A172 (cell line): ENCODE measurements at places on chromosomes 6 and 20.
A peak's percentile ranks its signal among the peaks of the same experiment; 100 is the strongest.

DNA sequence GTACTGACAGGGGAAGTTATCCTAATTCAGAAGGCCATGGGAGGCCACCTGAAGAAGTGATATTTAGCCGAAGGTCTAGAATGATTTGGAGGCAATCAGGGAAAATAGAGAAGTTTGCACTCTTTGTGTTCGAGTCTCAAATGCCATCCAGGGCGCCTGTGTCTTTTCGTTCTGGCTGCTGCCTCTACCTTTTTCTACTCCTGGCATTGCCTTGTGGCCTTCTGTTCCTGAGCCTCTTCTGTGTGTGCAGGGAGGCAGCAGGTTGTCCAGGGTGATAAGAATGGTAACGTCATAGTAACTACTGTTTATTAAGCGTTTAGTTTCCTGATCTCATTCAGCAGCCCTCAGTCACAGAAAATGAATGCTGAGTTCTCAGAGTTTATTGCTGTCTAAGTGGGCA lies 252.1 kb downstream of the FARS2 start:
- no peak for DNase-seq

DNA sequence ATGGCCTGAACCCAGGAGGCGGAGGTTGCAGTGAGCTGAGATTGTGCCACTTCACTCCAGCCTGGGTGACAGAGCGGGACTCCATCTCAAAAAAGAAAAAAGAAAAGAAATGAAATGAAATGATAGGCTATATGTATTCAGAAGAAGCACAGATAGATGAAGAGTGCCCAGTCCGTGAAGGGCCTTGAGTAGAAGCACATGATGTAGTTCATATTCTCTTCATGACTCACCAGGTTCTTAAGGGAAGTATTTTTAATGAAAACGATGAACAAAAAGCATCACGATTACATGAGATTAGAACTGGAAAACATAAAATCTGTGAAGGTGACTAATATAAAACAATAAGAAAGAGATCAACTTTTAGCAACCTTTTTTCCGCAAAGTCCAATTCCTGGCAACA lies 29.8 kb downstream of the TPD52L1 start:
- DNase-seq, result peak; percentile 23

DNA sequence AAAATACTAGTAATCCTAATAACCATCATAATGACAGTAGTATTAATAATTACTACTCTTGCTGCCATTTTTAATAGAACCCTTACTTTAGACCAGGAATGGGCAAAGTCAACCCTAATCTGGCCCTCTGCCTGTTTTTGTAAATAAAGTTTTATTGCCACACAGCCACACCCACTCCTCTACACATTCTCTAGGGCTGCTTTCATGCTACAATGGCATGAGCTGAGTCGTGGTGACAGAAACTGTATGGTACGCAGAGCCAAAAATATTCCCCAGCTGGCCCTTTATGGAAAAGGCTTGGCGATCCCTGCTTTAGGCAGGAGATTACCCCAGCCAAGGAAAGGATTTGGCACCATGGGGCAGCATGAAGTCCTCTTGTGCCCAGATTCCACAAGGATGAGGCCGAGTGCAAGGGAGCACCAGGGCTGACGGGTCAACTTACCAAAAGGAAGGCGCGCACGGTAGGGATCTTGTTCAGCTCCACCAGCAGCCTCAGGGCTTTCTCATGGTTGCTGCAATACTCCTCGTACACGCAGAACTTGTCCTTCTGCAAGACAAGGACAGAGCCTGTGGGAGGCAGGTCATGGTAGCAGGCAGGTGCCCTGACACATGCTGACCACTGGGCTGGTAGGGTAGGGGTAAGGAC lies 93.6 kb downstream of the PREX1 start:
- no peak for DNase-seq

DNA sequence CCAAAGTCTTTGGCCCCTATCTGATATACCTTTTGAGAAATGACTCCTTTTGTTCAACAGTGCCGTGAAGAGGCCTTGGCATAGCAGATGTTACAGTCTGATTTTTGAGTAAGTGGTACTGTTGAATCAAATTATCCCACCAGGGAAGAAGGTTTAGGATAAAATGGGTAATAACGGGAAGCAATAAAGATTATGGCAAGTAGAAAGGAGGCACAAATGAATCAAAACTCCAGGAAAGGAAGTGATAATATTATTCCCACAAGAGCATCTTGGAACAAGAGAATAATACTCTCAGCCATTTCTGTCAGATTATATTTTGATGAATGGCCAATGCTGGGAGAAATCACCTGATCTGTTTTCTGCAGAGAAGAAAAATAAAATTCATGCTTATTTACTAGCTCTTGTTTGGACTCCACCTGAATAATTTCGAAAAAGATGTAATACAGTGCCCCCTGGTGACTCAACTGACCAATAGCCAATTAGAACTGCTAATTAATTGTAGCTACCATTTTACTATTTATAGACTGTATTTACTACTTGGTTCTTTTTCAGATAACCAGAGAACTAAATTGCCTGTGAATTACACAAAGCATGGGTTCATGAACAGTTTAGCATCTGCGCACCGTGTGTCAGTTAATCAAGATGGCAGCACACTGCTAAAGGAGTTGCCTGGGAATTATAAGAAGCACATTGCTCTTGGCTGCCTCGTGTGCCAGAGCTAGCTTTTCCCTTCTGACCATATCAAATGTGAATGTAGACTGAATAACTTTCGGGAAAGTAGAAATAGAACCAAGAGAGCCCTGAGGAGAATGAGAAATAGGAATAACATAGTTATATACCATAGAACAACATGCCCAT lies 78.5 kb upstream of the TRDN start:
- peak; percentile 26 for DNase-seq

- DNase-seq, result no peak
Measured at GRCh38 chr6:40379811-40380210, 207.4 kb downstream of the LRFN2 start.

DNA sequence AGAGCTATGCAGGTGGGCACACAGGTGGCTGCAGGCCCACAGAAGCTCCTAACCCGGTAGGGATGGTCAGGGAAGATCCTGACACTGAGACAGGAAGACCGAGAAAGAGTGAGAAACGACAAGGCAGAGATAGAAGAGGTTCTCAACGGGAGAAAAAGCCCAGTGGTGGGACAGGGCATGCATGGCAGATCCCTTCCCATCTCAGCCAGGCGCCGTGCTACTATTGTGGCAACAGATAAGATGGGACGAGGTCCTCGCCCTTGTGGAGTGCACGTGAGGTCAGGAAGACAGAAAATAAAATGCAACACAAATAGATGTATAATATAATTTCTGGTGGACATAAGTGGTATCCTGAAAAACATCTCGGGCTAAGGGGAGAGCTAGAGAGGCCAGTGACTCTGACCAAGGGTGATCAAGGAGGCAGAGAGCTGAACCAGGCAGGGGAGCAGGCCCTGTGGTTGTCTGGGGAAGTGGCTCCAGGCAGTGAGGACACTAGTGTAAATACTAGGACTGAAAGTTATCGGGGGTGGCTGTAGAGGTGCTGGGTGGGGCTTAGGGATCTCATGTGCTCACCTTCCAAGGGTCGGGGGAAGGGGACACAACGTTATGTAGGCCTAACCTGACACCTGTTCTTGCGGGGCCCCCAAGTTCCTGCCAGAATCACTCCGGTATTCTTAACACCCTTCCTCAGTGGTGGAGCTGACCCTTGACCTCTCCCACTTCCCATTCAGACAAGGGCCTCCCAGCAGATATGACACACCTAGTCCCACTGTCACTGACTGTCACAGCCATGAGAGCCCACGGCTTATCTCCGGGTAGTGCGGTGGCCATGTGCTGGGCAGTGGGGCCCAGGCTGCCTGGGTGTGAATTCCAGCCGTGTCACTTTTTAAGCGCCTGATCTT lies 1.0 kb downstream of the SRXN1 start:
- no peak for DNase-seq

DNA sequence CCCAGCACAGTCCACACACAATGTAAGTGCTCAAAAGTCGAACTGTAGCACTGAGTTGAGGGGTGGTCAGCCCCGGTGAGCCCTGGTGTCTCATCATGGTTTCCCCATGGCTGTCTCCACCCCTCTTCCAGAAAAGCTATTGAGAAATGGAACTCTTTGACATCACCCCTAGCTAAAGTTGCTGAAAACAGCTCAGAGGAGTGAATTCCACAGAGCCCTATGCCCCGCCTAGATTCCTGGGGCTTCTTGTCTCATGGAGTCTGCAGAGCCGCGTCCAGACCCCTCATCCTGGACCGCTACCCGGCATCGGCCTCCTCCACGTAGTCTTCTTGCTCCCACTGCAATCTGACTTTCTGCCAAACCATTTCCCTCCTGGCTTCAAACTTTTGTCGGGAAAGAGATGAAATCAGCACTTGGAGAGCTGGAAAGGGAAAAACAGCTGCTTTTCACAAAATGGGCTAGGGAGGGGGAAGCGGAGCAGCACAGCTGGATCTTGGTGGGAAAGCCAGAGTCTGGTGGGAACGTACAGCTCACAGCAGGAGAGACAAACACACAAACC lies 132.2 kb downstream of the SNX5 start:
- DNase-seq, result no peak

DNA sequence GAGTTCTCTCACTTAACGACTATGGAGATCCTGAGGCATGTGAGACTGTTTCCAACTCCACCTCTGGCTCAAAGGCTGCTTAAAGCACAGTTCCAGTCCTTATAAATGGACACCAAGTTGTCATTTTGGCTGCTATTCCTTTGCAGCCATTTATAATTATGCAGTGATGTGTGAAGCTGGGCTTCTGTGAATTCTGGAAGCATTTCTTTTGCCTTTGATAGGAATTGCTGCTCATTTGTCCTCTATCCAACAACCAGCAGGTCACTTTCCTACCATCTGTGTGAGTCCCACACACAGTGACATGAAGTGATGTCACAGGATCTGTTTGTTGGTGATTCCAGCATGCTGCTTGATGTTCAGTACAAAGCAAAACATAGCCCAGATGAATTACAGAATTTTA lies 28.5 kb upstream of the EFHC1 start:
- no peak for DNase-seq

GRCh38 chr20:38735172-38735571 lies 10.9 kb downstream of the SLC32A1 start:
- DNase-seq, result no peak

GRCh38 chr6:158476389-158476788 lies 83.5 kb upstream of the TMEM181 start:
- no peak for DNase-seq

DNA sequence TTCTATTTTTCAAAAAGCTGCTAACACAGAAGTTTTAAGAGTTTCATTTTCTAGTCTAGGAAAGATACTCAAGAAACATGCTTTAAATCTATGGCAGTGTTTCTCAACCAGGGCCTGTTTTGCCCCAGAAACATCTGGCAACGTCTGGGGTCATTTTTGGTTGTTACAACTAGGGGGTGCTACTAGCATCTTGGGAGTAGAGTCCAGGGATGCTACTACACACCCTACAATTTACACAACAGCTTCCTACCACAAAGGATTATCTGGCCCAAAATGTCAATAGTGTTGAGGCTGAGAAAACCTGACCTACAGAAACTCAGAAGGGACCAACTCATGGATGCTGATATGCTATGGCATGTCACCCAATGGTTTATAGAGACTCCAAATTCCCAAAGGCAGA lies 24.4 kb downstream of the SERAC1 start:
- DNase-seq, result no peak

DNA sequence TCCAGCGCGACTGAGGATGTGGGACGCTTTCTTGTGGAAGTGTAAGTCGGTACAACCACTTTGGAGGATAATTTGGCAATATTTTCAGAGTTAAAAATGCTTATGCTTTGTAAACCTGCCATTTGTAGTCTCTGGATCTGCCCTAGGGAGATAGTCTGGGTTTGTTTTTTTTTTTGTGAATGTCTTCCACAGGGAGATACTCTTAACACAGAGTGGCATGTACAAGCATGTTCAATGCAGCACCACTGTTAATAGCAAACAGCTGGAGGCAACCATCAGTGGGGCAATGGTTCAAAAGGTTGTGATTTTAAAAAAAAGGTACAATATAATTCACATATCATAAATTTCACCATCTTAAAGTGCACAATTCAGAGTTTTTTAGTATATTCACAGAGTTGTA lies 22.4 kb downstream of the SLC9A8 start:
- DNase-seq, result no peak

GRCh38 chr20:17533396-17533795 lies 2.2 kb upstream of the BFSP1 start:
- peak; percentile 31 for DNase-seq

GRCh38 chr6:7261032-7261841 lies 51.8 kb downstream of the SSR1 start:
- peak; percentile 80 for DNase-seq

GRCh38 chr6:156827382-156827781 lies 50.2 kb downstream of the ARID1B start:
- no peak for DNase-seq

- DNase-seq, result no peak
Measured at GRCh38 chr6:52127957-52128356, 40.5 kb upstream of the PKHD1 start.

DNA sequence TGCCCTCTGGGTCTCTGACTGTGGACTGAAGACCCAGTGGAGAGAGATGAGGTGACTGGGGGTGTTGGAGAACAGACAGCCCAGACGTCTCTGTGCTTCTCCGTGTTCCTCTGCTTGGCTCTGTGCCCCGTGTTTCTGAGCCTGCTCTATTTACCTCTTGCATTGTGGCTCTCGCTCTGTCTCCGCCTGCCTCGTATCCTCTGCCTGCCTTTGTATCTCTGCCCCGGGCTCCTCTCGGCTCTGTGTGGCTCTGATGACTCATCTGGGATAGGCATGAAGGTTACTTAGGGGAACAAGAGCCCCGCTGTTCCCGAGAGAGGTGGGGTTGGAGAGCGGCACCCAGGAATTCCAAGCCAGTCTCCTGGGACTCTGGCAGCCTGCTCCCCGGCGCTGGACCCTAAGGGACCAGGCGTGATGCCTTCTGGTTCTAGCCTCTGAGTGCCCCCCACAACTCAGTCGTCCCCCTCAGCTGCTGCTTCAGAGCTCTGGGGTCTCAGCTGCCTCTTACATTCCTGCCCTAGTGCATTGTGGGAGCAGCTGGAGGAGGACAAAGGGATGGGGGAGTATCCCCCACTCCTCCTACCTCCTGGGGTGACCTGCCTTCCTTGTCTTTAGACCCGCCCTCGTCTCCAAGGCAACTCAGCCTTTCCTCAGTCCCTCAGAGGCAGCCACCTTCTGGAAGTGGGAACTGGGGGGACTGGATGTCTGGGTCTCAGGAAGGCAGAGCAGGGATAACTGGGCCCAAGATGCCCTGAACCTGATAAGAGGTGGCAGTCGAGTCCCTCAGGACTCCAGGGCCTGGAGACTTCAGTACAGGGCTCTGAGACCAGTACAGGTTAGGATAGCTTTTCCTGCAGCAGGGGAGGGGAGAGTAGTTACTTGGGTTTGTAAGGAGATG lies 1.9 kb downstream of the DDR1 start:
- DNase-seq, result peak; percentile 89
